ENCODE measurements at places on chromosomes 16 and 17.

GRCh38 chr16:49452108-49452507 is 78.5 kb downstream of the C16orf78 start:
- no peak for DNase-seq

DNA sequence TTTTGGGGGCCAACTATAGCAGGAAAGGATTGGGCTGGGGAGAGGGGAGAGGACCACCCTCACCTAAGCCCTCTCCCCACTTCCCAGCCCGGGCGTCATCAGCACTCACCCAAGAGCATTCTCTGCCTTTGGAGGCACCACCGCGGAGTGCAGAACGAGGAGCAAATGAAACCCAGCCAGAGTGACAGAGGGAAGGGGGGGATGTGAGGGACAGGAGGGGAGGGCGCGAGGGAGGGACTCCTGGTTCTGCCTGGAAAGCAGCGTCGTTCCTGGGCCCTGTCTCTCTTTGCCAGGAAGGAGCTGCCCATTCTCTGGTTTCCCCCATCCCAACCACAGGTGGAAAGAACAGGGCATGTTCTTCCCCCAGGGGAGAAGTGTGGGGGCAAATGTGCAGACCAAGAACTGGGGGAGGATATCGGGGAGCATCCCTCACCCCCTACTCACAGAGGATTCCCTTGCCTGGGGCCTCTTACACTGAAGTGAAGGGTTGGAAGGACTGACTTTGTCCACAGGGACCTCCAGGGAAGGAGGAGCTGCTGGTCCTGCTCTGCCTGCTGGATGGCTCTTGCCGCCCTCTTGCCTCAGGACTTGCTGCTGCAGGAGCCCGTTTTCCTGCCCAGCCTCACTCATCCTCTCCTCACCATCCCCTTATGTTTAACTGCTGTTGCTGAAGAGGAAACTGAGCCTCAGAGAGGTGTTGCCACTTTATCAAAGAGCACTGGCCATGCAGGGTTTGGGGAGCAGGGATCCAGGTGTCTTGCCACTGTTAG is 3.5 kb upstream of the C17orf113 start:
- no peak for DNase-seq

- DNase-seq: no peak
These were observed 9.2 kb upstream of the NF1 start for GRCh38 chr17:31085563-31085962.

DNA sequence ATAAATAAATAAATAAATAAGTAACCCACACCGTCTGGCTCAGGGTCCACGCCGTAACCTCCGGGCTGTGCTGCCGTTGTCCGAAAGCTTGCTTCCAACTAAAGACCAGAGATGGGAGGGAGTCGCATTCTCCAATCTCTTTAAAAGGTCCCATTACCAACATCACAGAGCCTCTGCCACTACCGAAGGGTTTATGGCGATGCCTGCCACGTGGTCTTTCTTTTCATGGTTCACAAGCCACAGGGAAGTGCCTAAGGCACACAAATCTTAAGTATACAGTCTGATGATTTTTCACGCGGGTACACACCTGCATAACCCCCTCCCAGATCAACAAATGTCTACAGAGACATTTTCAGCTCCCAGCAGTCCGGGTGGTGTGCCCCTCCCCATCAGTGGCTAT is 1.4 kb downstream of the COTL1 start:
- DNase-seq: no peak
